KG1 (cell line): ENCODE measurements at places on chromosomes 13 and 19.

GRCh38 chr19:12783849-12784393 is 7.4 kb upstream of the JUNB start:
- DNase-seq, result no peak

DNA sequence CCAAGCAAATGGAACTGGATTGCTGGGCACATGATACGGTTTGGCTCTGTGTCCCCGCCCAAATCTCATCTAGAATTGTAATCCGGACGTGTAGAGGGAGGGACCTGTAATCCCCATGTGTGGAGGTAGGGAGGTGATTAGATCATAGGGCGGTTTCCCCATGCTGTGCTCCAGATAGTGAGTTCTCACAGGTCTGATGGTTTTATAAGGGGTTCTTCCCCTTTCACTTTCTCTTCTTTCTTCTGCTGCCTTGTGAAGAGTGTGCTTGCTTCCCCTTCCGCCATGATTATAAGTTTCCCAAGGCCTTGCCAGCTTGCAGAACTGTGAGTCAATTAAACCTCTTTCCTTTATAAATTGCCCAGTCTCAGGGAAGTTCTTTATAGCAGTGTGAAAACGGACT is 32.6 kb upstream of the MTIF3 start:
- DNase-seq, result no peak

DNA sequence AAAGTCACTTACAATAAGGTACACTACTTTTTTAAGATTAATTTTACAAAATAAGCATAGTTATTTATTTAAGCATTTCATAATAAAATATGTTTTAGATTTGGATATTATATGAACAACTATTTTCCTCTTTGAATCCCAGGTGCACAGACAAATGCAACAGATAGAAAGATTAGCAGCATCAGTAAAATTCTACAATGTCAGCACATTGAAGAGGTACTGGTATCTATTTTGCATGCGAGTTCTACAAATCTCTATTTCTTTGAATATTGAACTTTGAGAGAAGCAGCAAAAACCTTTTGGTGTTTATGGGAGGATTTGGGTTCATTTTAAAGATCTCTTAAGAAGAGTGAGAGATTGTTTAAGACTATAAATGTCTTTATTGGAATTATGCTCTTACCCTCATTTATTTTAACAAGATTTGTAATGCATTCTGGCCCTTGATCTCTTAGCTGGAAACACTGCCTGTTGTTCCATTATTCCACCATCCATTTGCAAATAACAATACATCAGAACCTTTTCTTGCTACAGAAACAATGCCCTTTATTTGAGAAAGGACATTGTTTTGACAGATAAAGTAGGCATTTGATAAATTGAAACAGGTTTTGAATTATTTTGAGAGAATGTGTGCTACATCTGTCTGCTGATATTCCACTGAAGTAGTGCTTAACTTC is 558.8 kb upstream of the KLHL1 start:
- DNase-seq, result no peak

DNA sequence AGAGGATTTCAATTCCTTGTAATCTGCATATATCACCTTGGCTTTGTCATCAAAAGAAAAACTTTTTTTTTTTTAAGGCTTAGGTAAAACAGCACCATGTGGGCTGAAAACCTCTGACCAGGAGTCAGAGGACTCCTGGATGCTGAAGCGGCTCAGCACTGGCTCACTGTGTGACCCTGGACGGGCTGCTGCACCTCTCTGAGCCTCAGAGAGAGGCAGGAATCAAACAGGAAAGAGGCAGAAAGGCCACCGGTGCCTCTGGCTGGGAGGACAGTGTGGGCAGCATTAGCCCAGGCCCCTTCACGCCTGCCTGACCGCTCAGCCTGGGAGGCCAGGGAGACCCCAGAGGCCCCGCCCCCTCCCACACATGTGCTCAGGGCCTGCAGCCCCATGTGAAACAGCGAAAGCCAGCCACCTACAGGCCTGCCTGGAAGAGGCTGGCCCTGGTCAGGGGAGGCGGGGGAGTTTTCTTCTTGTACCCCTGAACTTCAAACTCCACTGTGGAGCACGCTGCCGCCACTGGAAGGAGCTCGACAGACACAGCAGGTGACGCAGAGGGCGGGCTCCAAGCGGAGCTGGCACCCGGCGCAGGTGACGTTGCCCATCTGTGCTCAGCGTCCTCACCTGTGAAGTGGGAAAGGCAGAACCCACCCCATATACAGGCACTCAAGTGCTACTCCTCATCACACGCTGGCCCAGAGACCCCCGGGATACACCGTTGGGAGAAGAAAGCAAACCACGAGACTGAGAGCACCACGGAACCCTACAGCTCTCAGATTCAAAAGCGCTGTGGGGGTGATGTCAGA is 39.7 kb downstream of the MLLT1 start:
- no peak for DNase-seq

DNA sequence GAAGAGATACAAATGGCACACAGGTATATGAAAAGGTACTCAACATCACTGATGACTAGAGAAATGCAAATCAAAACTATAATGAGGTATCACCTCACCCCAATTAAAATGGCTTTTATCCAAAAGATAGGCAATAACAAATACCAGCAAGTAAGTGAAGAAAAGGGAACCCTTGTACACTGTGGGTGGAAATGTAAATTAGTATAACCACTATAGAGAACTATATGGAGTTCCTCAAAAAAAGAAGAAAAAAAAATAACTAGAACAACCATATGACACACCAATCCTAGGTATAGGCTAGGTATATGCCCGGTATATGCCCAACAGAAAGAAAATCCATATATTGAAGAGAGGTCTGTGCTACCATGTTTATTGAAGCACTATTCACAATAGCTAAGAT is 150.9 kb downstream of the VWA8 start:
- DNase-seq, result no peak

DNA sequence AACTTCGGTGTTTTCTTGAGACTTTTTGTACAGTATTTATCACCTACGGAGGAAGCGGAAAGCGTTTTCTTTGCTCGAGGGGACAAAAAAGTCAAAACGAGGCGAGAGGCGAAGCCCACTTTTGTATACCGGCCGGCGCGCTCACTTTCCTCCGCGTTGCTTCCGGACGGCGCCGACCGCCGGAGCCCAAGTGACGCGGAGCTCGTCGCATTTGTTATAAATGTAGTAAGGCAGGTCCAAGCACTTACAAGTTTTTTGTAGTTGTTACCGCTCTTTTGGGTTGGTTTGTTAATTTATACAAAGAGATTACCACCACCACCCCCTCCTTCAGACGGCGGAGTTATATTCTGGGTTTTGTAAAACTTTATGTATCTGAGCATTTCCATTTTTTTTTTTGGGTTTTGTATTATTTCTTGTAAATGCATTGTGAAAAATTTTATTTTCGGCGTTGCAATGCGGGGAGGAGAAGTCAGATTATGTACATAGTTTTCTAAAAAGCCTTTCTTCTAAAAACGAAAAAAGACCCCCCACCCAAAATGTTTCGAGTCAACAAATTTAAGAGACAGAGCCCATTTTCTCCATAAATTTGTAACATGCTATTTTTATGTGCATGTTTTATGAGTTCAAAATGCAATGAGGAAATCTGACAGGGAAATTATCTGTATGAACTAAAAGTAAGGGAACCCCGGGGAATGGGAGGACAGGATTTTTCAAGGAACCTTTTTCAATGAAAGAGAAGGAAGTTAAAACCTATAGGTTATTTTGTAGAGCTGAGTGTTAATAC is 2.3 kb downstream of the SOX1 start:
- no peak for DNase-seq

DNA sequence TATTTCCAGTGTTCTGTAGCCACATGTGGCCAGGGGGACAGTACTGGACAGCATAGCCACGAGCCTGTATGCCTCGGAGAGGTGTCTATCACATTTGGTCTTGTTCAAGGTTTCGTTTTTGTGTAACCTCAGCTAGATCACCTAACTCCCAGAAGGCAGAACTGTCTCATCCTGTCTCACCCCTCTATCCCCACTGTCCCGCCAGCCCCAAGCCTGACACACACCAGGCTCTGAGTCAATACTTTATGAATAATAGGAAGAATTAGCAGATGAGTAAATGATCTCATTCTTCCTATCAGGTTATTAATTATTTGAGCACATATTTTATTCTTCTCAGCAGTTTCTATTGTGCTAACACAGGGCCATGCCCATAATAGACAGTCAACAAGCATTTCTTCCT is 132.2 kb downstream of the NUFIP1 start:
- no peak for DNase-seq

DNA sequence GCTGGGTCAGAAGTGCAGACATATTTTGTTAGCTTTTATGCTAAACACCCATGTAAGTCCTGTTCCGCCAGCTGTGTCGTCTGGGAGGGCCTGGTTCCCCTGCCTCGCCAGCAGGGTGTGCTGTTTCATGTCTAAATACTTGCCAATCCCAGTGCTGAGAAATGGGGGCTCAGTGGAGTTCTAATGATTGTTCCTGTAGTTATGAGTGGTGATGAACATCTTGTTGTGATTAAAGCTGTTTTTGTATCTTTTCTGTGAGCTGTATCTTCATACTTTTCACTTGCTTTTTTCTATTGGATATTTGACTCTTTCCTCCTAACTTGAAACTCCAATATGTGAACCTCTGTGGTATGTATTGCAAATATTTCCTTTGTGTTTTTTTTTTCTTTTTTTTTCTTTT is 32.7 kb downstream of the KDM4B start:
- DNase-seq, result no peak

DNA sequence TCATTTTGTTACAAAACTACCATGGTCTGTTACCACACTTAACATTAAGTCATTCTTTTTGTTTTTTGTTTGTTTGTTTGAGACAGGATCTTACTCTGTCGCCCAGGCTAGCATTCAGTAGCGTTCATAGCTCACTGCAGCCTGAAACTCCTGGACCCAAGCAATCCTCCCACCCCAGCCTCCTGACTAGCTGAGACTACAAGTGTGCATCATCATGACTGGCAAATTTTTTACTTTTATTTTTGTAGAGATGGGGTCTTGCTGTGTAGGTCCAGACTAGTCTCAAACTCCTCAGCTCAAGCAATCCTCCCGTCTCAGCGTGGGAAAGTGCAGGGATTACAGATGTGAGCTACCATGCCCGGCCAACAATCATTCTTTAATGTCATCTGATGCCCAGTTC is 3.3 kb downstream of the ALDH16A1 start:
- DNase-seq, result no peak

GRCh38 chr19:17762505-17763229 is 11.4 kb downstream of the FCHO1 start:
- DNase-seq, result no peak

DNA sequence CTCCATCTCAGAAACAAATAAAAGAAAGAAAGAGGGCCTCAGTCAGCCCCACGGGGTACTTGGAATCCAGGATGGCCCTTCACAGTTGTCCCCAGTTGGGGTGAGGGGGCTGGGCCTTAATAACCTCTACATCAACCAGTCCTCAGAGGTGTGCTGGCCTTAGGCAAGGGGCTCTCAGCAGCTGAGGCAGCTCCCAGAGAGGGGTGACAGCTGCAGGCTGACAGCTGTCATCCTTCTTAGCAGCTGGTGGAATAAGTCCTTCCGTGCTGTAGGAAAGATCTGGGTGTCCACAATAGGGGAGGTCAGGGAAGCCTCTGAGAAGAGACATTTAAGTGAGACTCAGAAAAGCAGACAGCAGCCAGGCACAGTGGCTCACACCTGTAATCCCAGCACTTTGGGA is 7.4 kb downstream of the BCAM start:
- DNase-seq, result no peak

DNA sequence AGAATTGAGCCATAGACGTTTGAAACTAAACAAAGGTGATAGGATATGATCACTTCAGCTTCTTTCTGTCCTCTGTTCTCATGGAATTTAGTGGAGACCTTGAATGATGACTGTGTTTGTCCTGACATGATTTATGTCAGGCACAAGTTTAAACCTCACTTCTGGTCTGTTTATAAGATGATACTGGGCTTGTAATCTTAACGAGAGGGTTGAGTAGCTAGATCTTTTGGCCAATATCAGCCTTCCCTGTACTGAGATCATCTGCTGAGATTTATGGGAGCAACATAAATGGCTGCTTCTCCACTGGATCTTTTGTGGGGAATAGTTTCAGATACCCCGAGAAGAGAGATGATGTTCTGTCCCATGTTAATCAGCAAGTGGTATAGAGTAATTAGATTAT is 121.8 kb upstream of the OBI1 start:
- no peak for DNase-seq

GRCh38 chr19:10104665-10105508 is 1.3 kb upstream of the PPAN start:
- DNase-seq, result peak; percentile 78

DNA sequence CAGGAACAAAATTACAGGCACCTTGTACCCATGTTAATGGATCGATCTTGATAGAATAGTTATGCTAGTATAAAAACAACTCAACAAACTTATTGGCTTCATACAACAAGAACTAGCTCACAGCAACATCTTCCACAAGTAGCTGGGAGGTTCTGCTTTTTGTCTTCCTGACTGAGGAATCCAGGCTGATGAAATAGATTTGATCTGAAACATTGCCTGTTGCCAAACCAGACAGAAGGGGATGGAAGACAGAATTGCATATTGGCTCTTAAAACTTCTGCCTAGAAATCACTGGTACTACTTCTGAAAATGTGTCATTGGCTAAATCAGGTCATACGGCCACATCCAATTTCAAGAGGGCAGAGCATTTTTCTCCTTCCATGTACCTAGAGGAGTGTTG is 267.3 kb downstream of the RFC3 start:
- no peak for DNase-seq

- DNase-seq, result no peak
Measured at GRCh38 chr19:8491574-8491973, 10.9 kb downstream of the PRAM1 start.

DNA sequence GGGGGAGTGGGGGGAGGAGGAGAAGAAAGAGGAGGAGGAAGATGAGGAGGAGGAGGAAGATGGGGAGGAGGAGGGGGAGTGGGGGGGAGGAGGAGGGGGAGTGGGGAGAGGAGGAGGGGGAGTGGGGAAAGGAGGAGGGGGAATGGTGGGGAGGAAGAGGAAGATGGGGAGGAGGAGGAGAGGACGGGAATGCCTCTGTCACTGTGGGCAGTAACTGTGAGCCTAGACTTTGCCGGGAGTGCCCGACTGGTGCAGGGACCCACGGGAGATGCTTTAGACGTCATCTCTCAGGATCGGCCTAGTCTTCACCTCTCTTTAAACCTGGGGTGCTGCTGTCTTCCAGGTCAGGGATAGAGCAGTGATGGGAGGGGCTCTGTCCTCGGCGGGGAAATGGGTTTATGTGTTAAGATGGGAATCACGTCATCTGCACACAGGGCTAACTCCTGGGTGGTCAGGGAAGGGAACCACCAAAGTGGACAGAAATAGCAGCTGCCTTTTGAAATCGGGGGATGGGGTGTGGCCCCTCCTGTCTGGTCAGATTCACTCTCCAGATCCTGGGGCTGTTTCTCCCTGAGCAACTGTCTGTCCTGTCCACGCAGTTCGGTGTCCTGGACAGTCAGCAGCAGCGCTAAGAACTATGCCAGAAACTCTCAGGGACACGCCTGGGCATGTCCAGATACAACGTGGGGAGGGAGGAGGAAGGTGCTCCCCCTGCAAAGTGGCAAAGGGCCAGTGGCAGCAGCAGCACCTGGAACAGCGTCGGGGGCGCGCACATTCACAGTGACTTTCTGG is 26.9 kb downstream of the GAS6 start:
- DNase-seq, result no peak

GRCh38 chr13:109735436-109735966 is 50.9 kb downstream of the IRS2 start:
- DNase-seq, result no peak

- no peak for DNase-seq
Measured at GRCh38 chr19:7177926-7178325, 108.4 kb downstream of the ZNF557 start.
